ENCODE measurements at places on chromosomes 2 and 18.
A peak's percentile ranks its signal among the peaks of the same experiment; 100 is the strongest.

DNA sequence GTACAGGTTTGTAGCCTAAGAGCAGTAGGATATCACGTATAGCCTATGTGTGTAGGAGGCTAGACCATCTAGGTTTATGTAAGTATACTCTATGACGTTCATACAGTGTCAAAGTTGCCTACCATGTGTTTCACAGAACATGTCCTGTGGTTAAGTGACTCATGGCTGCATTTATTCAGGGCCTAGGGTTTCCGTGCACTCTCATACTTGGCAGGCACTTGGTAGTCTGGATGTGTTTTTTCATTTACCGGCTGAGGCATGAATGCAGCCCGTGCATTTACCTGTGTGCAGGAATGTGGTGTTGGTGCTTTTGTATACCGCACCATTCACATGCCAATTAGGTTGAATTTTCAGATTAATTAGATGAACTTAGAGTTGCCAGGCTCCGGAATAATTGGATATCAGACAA lies 43.4 kb downstream of the MYL12B start:
- no peak for DNase-seq

GRCh38 chr18:48728204-48728833 lies 189.5 kb downstream of the CTIF start:
- DNase-seq, result no peak

GRCh38 chr2:207289295-207290018 lies 123.7 kb upstream of the KLF7 start:
- no peak for DNase-seq

GRCh38 chr2:237708065-237708398 lies 80.6 kb downstream of the LRRFIP1 start:
- no peak for DNase-seq

DNA sequence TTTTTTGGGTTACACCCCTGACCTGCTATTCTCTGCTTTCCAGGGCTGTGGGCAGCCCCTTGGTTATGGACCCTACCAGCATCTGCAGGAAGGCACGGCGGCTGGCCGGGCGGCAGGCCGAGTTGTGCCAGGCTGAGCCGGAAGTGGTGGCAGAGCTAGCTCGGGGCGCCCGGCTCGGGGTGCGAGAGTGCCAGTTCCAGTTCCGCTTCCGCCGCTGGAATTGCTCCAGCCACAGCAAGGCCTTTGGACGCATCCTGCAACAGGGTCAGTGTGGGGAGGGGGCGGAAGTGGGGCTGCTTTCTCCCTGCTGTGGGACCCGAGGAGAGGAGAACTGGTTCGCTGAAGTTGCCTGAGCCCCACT lies 9.7 kb upstream of the WNT10A start:
- no peak for DNase-seq

DNA sequence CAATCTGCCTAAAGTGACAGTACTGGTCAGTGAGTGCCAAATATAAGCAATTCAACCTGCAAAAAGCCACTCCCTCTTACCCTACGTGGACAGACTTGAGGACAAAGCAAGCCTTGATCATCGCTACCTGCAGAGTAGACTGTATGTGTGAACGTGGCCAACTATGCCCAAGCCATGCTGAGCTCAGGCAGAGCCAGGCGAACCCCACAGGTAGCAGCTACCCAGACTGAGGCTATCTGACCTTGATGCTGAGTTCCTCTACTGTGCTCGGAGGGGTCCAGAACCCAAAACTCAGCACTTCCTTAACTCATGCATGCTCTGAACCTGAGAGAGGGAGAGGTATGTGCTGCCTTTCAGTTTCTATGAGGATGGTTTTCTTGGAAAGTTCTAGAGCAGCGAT lies 63.5 kb upstream of the TMEM200C start:
- DNase-seq, result no peak

DNA sequence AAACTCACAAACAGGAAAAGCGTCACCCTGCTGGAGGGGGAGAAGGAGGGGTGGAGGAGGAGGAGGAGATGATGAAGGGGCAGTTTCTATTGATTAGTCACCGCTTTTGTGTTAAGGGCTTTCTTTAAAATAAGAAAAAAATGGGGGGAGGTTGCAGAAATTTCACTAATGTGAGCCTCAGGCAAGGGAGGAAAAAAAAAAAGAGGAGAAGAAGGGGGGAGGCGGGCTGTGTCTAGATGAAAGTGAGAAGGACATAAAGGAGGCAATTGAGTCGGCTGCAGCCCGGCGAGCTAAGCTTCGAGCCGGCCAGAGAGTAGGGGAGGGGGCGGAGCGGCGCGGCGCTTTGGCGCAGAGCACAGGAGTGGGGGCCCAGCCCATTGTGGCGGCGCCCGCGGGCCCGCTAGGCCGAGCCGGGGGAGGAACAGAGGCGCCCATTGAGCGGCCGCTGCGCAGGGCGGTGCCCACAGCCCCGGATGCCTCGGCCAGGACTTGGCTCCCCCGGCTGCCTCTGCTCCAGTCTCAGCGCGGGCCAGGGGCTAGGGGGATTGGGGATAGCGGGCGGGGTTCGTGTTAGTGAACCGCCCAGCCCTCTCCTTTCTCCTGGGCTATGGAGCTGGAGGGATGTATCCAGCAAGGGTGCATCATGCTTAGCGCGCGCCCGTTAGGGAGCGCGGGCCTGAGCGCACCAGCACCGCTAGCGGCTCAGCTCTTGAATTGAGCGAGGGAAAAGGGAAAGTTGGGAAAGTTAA lies 7.9 kb downstream of the PAX3 start:
- DNase-seq, result no peak

GRCh38 chr18:63199743-63200241 lies 119.8 kb downstream of the BCL2 start:
- DNase-seq, result no peak

GRCh38 chr2:152372438-152372984 lies 37.5 kb downstream of the FMNL2 start:
- DNase-seq, result no peak

DNA sequence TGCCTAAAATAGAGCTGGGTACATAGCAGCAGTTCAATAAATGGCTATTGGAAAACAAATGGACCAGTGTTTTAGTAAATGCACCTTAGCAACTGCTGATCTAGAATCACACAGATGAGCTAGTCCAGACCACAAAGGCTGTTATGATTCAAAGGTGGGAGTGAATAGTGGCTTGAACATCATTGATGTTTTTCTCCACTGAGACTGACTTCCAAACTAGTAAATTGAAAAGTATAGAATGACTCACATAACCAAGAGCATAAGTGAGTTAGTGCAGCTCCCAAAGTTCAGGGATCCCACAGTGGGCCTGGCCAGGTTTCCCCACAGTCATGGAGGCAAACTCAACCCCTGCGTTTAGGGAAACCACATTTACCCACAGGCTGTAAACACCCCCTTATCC lies 106.7 kb upstream of the YPEL5 start:
- no peak for DNase-seq

GRCh38 chr2:46847185-46847710 lies 68.4 kb downstream of the MCFD2 start:
- no peak for DNase-seq

DNA sequence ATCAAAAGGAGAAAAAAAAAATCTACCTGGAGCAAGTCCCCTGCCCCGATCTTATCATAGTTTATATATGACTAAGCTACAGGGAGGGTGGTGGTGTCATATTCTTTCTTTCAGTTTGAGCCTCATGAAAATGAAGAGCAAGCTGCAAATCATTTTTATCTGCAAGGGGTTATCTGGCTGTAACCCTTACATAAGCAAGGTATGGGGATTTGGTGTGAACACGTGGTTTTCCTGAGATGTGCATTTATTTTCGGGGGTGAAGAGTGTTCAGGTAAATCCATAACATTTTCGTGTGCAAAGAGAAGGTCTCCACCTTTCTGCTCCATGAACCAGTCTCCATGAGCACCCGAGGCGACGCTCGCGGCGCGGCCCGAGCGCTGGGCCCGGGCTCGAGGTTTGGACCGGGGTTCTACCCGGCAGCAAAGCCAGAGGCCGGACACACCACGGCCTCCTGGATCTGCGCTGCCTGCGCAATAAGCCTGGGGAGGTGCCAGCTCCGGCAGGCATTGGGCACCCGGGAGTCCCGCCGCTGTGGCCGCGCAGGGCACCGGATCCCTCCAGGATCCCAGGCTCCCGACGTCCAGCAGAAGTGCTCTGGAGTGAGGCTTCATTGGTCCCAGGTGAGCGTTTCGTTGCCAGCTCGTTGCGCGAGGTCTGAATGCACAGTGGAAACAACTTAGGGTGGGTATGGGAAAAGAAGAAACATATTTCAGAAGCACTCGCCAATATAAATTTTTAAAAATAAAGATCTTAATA lies 36.1 kb upstream of the GPD2 start:
- DNase-seq, result peak; percentile 52

DNA sequence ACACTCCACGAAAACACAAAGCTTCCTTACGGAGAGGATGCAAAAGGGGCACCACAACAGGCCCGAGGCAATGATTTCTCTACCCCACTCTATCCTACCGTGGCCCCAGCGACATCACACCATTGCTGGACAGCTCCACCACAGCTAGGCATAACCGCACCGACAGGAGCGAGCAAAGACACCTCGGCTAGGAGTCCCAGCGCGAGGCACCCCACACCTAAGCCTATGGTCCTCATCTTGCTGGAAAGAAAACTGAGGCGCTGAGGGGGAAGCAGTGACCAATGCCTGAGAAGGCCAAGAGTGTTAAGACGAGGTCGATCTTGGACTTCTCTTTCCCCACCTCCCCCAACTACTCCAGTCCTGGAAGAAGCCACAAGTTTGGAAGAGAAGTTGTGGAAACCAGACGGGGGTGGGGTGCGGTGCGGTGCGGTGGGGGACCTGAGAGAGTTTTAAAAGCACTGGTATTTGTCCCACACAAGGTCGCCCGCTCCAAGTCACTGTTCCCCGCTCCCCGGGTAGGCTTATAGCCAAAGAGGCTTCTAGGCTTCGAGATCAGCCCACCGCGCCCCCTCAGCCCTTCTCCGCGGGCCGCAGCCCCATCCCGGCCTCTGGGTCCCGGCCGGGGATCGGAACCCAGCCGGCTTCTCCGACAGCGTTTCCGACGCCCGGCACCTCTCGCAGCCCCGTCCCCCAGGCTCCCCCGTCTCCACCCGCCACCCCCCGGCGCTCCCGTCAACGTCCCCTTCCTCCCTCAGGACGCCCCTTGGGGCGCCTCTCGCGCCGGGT lies 766 bp downstream of the PDE6D start:
- DNase-seq, result peak; percentile 16

DNA sequence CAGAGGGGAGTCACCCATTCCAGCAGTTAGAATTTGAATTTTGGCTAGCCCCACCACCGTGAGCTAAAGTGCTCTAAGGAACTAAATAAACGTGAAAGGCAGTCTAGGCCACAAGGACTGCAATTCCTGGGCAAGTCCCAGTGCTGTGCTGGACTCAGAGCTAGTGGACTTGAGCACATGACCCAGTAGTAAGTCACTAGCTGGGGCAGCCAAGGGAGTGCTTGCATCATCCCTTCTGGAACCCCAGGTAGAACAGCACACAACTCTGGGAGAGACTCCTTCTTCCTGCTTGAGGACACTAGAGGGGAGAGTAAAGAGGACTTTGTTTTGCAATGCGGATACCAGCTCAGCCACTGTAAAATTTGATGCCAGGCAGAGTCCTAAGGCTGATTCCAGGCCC lies 672.2 kb downstream of the CPS1 start:
- no peak for DNase-seq

GRCh38 chr2:141707486-141707885 lies 423.3 kb downstream of the LRP1B start:
- no peak for DNase-seq

GRCh38 chr2:114762986-114763385 lies 320.5 kb downstream of the DPP10 start:
- no peak for DNase-seq

- DNase-seq, result no peak
Measured at GRCh38 chr2:3578987-3579386, 3.9 kb downstream of the RPS7 start.

GRCh38 chr2:53635694-53636093 lies 131.9 kb upstream of the CHAC2 start:
- DNase-seq, result no peak

DNA sequence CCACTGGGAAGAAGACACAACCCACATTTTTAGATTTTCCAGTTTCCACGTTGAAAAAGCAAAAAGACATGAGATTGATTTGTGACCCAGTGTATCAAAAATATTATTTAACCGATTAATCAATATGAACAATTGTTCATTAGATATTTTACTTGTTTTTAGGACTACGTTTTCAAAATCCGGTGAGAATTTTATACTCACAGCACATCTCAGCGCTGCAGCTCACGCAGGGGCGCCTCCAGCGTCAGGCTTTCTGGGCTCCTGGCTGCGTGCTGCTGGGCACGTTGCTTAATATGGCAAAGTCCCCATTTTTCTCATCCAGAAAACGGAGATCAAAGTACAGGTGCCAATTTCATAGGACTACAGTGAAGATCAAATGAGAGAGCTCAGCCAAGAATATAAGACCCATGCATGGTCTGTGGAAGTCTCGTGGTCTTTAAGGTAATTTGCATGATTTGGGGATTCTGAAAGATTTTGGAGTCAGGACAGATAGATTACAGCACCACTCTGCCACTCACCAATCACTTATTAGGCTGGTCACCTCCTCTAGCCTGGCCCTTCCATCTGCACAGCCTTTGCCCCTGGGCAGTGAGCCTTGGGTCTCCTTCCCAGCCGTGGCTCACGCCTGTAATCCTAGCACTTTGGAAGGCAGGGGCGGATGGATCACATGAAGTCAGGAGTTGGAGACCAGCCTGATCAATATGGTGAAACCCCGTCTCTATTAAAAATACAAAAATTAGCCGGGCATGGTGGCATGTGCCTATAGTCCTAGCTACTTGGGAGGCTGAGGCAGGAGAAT lies 36.2 kb downstream of the PTPN18 start:
- DNase-seq, result no peak

DNA sequence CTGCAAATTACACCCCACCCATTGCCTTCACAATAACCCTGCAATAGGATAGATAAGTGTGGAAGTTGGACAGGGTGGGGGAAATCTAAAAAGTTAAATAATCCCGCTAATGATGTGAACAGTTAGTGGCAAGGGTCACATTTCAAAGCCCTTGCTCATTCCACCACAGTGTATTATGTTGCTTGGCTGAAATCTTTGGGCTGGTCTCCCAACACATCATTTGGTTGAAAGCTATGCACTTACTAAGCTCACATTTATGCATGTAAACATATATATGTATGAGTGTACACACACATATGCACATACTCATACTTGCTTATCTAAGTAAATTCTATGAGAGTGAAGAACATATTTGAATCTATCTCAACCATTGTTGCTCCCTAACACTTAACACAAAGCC lies 197.8 kb downstream of the RDH14 start:
- no peak for DNase-seq

- DNase-seq, result no peak
Measured at GRCh38 chr2:241739651-241740050, 5.2 kb downstream of the D2HGDH start.

- peak; percentile 88 for DNase-seq
Measured at GRCh38 chr2:218257390-218257981, 3.3 kb upstream of the GPBAR1 start.

GRCh38 chr2:45540942-45541341 lies 70.1 kb downstream of the SRBD1 start:
- peak; percentile 3 for DNase-seq

Data from NAMALWA (cell line).